ENCODE measurements at places on chromosomes 1 and 21.
A peak's percentile ranks its signal among the peaks of the same experiment; 100 is the strongest.

- ATAC-seq: no peak
Observed at GRCh38 chr1:241217516-241217915, 139.5 kb downstream of the RGS7 start.

- no peak for ATAC-seq
Observed at GRCh38 chr21:32604464-32604863, 7.7 kb downstream of the CFAP298 start.

DNA sequence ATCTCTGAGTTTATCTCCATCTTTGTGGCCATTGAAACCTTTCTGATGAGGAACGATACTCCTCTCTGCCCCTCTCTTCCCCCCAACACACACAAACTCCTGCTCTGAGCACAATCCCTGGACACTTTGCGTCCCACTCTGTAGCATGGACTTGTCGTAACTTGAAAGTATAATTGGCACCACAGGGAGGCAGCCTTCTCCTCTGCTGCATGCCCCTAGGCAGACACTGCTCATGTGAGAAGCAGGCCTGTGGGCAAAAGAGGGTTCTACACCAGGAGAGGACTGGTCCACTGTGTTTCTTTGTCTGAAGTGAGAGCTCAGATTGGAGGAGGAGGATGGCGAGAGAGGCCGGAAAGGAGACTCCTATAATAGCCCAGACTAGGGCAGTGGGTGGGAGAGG is 3.8 kb upstream of the PARS2 start:
- ATAC-seq: peak; percentile 15

GRCh38 chr1:216711712-216712111 is 11.5 kb downstream of the ESRRG start:
- no peak for ATAC-seq

- ATAC-seq: no peak
Observed at GRCh38 chr1:111274653-111275052, 16.0 kb upstream of the CHIA start.
